Kidney tubule cell (primary cell): ENCODE measurements at places on chromosomes 2 and 18.
A peak's percentile ranks its signal among the peaks of the same experiment; 100 is the strongest.

- no peak for DNase-seq
These were observed 392.1 kb upstream of the RAB12 start for GRCh38 chr18:8217051-8217564.

- no peak for DNase-seq
These were observed 122.1 kb upstream of the STPG4 start for GRCh38 chr2:47277187-47277586.

DNA sequence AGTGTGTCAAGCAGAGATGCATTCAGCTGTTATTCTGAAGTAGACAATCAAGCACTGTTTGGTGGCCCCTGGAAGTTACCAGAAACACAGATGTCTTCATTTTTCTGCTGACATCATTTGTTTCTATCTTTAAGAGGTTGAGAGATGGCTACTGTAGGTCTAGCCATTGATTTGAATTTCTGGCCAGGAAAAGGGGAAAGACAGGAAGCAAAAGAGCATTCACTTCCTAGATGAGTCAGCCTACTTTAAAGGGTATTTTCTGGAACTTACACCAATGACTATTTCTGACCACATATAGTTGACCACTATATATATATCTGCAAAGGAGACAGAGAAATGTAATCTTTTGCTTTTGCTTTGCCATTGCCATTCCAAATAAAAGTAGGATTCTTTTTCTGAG, 900.1 kb upstream of the SOX11 start:
- no peak for DNase-seq

DNA sequence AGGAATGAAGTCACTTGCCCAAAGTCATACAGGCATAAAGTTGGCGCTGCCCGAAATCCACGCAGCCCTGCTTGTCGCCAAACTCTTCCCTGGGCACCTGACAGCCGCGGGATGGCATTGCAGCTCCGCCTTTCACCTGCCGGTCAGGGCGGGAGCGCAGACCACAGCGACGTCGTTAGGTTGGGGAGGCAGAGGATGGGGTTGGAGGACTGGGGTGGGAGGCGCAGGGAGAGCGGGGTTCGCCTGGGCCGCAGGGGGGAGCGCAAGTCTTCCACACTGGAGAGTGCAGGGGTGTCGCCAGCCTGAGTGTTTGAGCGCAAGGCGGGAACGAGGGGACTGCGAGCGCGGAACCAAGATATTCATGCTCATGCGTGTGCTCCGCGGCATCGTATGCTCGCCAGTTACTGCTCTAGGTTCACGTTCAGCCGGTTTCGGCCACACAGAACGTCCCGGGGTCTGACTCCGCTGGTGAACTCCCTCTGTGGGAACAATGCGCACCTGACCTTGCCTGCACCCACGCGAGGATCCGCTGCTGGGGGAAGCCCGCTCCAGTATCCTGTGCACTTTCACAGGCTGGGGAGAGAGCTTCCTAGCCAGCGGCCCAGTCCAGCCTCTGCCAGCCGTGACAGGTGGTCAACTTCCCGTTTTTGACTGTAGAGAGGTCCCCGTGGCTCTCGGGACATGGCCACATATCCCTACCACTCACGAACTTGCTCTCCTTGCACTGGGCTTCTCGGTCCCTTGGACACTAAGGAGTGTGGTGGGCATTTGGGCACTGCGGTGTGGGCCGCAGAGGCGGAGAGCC, 767 bp upstream of the NPPC start:
- DNase-seq, result peak; percentile 58

GRCh38 chr2:23469142-23469540, 84.2 kb downstream of the KLHL29 start:
- no peak for DNase-seq

DNA sequence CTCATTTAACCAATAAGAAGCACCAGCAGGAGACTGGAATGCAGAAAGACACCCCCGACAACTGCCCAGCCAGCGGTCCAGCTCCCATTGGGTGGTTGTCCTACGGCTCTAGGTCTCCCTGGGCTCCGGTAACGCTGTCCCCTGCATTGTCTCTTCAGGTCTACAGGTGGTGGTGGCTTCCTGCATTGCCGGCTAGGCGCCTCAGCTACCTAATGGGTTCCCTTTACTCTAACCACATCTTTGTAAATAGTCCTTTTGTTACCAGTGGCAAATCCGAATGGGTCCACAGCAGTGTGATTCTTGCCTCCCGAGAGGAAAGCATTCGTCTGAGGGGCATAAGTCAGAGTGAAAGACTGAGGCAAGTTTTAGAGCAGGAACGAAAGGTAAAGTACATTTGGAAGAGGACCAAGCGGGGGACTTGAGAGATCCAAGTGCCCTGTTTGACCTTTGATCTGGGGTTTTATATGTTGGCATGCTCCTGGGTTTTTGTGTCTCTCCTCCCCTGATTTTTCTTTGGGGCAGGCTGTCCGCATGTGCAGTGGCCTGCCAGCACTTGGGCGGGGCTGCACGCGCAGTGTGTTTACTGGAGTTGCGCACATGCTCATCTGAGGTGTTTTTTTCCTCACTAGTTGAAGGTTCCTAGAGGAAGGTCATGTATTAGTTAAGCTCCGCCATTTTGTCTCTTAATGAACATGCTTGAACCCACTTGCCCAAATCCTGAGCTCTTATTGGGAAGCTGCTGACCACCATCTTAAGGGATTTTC, 11.0 kb downstream of the FABP1 start:
- no peak for DNase-seq

DNA sequence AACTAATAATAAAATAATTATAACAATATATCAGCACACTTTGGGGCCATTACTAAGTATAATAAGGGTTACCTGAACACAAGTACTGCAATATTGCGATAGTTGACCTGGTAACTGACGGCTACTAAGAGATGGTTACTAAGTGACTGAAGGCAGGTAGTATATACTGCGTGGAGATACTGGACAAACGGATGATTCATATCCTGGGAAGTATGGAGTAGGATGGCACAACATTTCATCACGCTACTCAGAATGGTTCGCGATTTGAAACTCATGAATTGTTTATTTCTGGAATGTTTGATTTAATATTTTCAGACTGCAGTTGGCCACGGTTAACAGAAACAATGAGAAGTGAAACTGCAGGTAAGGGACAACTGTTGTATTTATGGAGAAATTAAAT, 39.5 kb upstream of the FLACC1 start:
- peak; percentile 13 for DNase-seq

DNA sequence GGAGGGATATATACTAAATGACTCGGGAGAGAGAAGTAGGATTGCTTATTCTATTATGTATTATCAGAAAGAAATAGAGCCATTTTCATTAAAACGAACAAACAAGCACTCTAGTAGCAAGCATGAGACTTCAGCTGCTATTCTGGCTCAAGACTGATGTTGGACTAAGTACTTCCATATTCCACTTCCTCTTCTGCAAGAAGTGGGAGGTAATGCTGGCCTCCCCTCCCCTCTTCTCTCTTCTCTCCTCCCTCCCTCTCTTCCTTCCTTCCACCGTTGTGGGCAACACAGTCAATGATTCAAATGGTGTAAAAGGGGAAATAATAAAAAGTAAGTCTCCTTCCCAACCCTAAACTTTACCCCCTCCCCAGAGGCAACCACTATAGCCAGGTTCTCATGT, 62.6 kb downstream of the EMX1 start:
- peak; percentile 3 for DNase-seq

GRCh38 chr18:43420950-43421349, 143.7 kb upstream of the SYT4 start:
- DNase-seq, result peak; percentile 6

- DNase-seq, result no peak
These were observed 171.0 kb downstream of the HRH4 start for GRCh38 chr18:24631243-24632025.

DNA sequence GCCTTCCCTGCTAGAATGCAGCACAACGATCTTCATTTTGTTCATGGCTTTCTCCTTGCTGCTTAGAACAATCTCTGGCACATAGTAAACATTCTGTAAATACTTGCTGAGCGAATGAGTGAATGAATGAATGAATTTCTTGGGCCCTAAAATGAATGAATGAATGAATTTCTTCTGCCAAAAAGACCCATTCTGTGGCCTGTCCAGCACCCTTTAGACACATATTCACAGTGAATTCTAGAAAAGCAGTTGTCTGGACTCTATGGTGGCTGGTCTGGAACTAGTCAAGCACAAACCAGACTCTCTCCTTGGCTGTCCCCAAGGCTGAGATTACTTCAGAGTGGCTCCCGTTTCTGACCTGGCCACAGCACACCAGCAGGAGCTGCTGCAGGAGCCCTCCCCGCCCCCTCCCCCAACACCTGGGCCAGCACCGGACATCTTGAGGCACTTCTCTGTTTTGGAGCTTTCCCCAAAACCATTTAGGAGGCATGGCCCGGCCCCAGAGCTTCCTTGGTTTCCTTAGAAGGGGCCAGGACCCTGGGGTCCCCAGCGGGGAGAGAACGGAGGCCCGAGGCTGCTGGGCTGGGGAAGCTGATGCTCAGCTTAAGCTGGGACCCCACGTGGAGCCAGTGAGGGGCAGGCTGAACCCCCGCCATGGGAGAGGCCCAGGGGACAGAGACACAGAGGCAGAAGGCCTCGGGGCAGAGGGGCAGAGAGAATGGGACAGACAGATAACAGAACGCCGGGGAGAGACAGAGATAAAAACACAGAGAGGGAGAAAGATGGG, 159.0 kb downstream of the ZFP36L2 start:
- DNase-seq, result no peak

- DNase-seq, result no peak
These were observed 6.8 kb downstream of the EDAR start for GRCh38 chr2:108982259-108982679.

DNA sequence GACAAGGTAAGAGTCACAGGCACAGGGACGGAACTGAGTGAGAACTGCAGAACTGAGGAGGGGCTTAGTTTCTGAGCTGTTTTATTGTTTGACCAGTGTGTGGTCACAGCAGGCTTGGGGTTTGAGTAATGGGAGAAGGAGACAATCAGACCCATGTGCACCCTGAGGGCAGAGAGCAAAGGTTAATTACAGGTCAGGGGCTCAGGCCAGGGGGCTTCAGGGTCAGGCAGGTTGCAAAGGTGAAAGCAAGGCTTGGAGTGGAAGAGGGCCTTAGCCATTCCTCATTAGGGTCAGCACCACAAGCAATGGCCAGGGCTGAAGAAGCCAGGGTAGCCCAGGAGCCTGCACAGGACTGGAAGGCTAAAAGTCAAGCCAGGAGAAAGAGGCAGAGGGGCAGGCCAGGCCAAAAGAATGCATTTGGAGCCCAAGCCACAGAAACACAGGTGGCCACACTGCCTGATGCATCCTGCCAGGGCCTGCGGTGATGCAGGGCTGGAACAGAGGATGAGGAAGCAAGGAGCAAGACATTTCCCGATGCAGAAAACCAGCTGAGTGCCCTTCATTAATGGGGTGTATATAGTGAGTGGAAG, 209.8 kb upstream of the GYPC start:
- no peak for DNase-seq

DNA sequence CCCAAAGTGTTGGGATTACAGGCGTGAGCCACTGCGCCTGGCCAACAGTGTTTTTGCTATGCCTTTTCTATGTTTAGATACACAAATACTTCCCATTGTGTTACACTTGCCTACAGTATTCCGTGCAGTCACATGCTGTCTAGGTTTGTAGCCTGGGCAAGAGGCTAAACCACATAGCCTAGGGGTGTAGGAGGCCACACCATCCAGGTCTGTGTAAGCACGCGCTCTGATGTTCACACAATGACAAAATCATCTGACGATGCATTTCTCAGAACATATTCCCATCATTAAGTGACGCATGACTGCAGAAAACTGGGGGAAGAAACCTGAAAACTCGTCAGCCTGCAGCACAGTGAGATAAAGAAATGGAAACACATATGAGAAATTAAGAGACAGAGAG, 46.1 kb upstream of the TWIST2 start:
- DNase-seq, result no peak

DNA sequence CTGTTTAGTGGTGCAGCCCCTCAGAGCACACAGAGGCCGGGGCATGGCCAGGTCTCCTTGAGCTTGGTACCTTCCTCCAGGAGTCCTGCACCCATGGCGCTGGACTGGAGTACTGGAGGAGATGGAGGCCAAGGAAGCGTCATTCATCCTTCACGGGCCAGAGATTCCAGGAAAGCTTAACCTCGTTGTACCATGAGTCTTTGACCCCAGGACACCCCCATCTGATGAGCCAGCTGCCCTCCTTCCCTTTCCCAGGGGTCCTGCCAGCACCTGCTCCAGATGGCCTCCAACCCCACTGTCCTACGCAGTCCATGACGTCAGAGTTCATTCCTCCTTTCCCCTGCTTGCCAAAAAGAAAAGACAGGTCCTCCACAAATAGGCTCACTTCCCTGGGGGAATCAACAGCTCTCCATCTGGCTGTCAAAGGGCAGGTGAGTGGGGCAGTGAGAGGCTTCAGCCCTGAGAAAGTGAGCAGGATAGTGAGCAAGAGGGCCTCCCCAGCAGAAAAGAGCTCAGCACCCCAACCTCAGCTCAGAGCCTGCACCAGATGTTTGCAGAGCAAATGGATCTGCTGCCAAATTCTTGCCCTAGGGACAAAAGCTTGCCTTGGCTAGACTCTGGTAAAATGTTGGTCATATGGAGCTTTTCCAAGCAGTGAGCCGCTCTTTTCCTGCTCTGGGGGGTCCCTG, 4.5 kb upstream of the NPPC start:
- DNase-seq, result no peak

DNA sequence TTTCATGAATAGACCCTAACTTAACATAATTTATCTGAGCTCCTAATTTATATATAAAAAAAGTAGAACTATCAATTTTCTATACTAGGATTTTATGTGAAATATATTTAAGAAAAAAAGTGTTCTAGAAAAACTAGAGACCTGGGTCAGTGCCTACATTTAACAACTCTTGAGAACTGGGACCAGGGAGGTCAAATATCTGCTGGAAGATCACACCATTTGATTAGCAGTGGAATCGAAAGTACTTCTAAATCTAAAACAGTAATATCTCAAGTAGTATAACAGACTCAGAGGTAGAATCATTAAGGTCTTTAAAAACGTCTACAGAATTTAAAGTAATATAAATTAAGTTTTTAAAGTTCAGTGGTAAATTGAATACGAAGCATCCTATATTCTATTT, 34.6 kb downstream of the PPP3R1 start:
- no peak for DNase-seq
